ENCODE measurements at places on chromosomes 12 and 14.
A peak's percentile ranks its signal among the peaks of the same experiment; 100 is the strongest.

GRCh38 chr12:28316049-28316448, 125.8 kb downstream of the CCDC91 start:
- no peak for DNase-seq

DNA sequence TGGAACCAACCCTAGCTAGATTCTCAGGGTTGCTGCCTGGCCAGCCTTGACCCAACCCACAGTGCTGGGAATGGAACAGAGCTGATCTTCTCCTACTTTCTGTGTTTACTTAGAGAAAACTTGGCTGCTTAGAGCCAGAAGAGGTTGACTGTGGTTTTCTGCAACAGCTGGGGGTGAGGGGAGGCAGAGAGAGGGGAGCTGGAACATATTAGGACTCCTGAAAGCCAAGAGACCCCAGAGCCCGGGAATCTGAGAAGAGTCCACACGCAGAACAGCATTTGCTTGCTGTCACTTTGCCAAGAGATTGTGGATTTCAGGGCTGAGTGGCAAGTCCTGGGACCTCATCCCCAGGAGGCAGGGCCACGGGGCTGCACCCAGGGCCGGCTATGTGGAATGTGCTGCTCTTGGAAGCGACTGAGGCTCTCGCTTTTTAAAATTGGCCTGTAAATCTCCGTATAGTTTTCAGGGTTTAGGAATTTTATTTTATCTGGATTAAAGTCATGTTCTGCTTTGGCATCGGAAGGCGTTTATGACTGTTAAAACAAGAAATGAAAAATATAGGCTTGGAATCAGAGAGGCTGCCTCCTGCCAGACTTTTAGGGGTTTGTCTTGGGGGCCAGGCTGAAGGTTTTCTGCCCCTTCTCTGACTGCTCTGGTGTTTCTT, 22.3 kb upstream of the MED13L start:
- DNase-seq = no peak

DNA sequence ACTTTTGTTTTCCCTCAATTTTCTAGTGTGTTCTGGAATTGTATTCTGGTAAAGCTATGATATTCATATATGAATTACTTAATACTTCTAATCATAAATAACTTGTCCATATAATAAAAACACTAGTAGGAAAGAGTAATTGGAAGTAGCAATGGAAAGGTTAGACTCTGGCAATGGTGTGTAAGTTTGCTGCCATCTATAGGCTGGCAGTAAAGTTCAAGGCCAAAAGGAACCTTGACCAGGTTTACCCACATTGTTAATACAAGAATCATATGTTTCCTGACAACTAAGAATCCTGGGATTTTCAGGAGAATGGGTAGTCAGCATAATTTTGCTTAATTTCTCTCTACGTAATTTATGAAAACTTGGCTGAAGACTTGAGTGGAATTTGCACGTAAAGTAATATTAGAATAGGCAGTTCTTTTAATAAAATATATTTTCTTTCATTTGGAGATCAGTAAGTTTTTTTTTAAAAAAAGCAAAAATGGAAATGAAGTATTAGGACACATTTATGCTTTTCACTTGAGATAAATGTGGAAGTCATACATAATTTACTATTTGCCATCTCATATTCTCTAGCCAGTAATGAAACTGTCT, 926.7 kb downstream of the GALC start:
- no peak for DNase-seq

DNA sequence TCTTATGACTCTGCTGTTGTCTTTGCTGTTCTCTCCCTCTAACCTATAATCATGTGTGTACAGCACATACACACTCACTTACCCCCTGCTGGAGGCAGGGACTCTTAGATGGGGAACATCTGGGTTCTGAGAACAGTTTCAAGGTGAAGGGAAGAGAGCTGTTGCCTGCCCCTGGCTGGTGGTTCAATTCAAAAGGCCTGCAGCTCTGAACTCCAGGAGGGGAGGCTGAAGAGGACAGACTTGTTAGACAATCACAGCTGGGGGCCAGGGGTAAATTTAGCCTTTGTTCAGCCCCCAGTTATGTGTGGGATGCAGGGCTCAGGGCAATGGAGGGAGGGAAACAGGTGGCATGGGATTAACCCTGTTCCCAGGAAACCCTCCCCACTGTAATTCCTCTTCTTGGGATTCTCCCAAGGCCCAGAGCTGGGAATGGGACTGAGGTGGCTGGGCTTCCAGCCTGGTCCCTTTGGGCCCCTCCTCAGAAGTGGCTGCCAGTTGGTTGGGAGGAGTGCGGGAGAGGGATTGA, 1.9 kb downstream of the MYL6B start:
- DNase-seq = no peak

DNA sequence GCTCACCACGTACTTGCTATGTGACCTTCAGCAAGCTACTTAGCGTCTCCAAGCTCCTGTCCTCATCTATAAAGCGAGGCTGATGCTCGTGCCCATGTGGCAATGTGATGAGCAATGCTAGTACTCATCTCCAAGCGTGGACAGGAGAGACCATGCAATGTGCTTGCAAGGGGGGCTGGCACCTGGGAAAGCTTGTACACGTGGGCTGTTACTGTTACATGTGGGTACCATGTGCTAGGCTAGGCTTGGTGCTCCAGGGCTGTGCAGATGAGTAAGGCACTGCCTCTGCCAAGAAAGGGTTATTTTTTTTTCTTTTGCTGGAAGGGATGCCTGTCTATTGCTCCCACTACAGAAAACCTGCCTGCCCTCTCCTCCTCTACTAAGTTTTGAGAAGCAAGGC, 46.6 kb downstream of the TSPAN11 start:
- no peak for DNase-seq

DNA sequence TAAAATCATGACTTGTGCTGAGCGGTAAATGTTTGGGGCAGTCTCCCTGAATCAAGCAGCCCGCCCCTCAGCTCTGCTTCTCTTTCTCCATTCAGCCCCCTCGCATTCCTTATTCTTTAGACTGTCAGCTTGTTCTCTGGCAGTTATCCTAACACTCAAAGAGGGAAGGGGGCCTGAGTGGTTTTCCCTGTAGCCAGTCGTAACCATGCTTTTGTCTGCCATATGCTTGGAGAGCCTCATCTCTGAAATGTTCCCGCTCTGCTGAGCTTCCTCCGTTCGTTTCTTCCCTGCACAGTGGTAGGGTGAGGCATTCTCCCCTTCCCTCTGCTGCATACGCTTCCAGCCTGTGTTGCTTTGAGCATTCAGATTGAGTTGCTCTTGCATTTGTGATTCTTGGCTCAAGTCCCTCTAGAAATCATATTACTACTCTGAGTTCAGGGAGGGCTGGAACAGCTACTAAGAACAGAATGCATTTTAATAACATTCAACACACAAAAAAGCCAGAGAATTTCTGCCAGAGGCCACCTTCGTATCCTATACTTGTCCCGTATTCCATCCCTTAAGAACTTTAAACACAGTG, 119.7 kb downstream of the FBXL14 start:
- DNase-seq = no peak

DNA sequence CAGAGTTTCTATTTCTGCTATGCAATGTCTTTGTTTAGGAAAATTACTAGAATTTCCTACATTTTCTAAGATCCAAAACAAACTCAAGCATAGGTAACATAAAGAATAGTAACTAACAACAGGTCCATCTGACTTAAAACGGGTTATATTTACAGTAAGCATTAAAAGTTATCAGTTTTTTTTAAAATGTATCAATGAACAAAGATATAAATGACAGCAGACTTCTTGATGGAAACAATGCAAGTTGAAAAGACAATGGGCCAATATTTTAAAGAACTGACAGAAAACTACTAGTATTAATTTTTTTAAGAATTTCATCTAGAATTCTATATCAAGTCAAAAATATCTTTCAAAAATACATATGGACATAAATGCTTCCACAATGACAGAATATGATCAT, 367.1 kb upstream of the MGAT4C start:
- no peak for DNase-seq

- DNase-seq = peak; percentile 67
Measured at GRCh38 chr14:68282479-68283377, 463.1 kb downstream of the RAD51B start.

- DNase-seq = no peak
Measured at GRCh38 chr12:11959117-11959823, 111.5 kb upstream of the BCL2L14 start.

DNA sequence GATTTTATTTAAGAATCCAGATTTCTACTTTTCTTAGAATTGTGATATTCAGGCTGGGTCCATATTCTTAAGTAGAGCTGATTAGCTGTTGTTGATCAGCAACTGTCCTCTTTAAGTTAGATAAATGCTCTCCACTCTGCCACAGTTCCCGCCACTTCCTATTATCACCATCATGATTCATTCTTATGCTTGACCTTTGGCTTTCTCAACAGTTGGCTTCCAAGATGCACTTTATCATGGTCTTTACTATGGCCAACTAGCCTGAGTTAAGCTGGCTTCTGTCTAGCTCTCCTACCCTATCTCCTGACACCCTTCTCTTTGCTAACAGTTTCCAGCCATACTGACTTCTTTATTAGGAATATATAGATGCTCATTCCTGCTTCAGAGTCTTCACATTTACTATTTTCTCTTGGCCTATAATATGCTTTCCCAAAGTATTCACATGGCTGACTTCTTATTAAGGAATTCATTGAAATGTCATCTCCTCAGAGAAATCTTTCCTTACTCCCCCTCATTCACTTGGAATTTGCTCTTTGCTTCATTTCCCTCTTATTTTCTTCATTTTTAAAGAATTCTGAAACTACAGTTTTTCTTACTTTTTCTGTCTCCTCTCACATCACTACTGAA, 149.0 kb upstream of the IGF1 start:
- no peak for DNase-seq

Measured in GM06990 (cell line).